ENCODE measurements at places on chromosomes 13 and 19.

GRCh38 chr13:27182844-27183497, 11.4 kb upstream of the USP12 start:
- no peak for DNase-seq

DNA sequence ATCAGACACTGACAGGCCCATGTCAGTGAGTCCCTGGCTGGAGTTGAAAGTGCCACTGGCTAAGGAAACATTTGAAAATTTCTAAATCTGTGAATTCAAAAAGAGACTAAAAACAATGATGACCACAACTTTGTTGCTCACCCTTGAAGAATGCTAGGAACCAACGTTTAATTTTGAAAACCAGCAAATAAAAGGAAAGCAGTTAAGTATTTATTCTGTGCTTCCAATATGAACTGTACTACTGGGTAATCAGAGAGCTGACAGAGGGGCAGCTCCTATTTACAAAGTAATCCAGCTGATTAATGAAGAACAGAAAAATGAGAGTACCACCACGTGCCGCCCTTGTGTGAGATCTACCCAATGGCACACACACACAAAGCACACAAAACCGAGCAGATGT, 44.7 kb upstream of the LATS2 start:
- DNase-seq, result no peak

DNA sequence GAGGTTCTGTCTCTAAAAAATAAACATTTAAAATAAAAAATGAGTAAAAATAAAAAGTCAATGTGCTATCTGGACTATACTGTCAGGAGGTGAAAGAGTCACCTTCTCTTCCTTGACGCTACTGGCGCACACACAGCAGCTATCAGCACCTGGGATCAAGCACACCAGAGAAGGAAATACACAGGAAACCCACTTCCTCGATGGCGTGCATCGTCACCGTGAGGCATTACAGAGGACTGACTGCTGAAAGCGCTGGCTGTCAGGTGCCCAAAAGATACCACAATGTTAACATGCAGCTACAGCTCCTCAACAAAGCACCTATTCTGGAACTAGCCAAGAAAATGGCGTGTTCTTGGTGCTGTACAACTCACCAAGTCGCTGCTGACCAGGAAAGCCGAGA, 6.1 kb downstream of the SLC35E1 start:
- DNase-seq, result peak; percentile 85

GRCh38 chr19:41064974-41065569, 23.2 kb upstream of the CYP2A13 start:
- DNase-seq, result no peak

DNA sequence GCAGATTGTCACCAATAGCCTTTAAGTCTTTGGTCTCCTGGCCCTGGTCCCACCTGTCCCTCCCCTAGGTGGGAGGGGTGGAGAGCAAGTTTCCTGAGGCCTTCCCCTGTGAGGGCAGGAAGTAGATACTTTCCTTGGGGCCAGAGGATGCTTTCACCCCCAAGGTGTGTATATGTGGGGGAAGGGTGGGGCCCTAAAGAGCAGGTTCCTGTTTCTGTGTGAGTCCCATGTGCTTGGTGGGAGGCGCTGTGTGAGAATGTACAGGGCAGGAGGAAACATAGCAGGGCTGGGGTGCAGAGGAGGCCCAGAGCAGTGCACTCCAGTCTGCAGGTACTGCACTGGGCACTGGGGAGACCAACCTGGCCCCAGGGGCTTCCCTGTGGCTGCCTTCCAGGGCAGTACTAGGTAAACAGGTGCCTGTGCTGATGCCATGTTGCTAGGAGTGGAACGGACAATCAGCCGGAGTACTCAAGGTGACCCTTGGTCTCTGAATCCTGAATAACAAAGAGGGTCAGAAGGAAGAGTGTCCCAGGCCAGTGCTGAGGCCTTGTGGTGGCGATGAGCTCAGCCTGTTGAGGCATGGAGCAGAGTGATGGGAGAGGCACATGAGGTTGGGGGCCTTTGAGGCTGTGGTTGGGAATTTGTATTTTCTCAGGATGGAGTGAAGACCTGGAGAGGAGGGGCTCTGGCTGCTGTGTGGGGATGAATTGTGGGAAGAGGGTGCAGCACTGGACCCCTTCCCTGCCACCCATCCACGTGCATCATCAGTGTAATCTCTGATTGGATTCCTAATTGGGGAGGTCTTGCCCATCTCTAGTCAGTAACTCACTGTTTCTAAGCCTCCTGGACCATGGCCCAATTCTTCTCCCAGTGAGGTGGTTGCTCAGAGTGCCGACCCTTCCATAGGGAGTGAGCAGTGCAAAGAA, 5.1 kb downstream of the EGLN2 start:
- peak; percentile 71 for DNase-seq

DNA sequence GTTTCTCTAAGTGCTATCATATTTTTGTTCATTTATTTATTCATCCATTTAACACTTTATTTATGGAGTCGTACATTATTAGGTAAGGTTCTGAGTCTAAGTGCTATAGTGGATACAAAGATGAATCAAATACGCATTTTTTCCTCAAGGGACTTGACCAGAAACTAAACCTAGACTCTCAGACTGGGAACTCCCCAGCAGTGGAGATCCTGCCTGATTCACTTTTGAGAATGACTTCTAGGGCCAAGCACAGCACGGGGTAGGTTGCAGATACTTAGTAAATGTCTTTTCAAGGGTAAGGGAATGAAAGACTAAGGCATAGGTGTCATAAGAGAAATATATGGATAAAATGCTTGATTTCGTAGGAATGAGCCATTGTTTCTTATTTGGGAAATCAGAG, 7.2 kb downstream of the DNAJC15 start:
- DNase-seq, result no peak

- DNase-seq, result no peak
Observed at GRCh38 chr19:15680478-15681322, 7.8 kb downstream of the CYP4F12 start.

GRCh38 chr19:793806-794205, 3.4 kb upstream of the PTBP1 start:
- no peak for DNase-seq

- DNase-seq, result no peak
Observed at GRCh38 chr19:42158926-42159325, 26.7 kb upstream of the POU2F2 start.

GRCh38 chr13:30410705-30411125, 11.6 kb upstream of the UBE2L5 start:
- DNase-seq, result no peak

- no peak for DNase-seq
Observed at GRCh38 chr19:42255766-42256745, 1.1 kb upstream of the ERF start.

- DNase-seq, result no peak
Observed at GRCh38 chr13:86098511-86098910, 299.3 kb upstream of the SLITRK6 start.

DNA sequence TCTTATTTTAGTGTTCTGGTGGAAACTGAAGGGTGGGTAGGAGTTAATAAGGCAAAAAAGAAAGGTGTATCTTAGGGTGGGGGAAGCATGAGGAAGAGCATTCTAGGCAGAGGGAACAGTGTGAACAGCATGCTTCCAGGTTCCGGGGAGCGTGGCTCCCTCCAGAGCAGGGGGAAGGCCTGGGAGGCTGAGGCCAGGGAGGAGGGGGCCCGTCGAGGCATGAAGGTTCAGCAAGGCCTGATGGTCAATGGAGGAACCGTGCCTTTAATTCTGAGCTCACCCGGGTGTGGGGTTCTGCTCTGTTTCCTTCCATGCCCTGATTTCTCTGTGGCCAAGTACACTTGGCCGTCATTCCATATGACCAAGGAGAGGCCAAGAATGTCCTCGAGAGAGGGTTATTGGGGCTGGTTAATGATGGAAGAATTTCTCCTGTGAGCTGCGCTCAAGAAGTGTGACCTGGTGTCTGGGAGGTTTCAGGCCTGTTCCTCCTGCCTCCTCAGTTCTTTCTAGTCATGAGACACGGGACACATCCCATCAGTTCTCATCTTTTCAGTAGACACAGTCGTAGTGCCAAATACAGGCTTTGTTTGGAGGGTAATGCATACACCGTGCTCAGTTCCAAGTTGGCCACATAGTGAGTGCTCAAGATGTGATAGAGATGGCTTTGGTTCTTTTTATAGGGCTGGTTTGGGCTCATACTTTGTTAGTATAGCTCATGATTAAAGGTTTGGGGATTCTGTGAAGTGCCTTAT, 73.6 kb downstream of the SIPA1L3 start:
- DNase-seq, result no peak

DNA sequence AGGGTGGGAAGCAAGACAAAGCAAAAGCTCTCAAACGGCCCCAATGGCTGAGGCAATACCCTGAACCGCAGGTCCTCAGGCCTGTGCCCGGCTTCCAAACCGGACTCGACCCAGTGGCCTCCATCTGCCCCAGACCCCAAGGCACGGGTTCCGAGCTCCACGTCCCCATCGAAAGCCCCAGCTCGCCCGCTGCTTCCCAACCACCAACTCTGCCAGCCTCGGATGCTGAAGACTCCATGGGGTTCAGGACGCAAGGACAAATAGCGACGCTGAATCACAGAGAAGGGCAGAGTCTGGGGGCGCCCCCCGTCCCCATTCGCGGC, 559 bp downstream of the POLR2E start:
- DNase-seq, result no peak

GRCh38 chr13:94479616-94480015, at the start of gene DCT:
Gene DCT (minus strand): TSS chr13:94479682. CDS start chr13:94479255, 427 bp downstream.
- no peak for DNase-seq
